COLO829 (cell line): ENCODE measurements at places on chromosomes 6 and 20.
A peak's percentile ranks its signal among the peaks of the same experiment; 100 is the strongest.

- DNase-seq = no peak
Measured at GRCh38 chr6:144217797-144218196, 67.3 kb upstream of the UTRN start.

DNA sequence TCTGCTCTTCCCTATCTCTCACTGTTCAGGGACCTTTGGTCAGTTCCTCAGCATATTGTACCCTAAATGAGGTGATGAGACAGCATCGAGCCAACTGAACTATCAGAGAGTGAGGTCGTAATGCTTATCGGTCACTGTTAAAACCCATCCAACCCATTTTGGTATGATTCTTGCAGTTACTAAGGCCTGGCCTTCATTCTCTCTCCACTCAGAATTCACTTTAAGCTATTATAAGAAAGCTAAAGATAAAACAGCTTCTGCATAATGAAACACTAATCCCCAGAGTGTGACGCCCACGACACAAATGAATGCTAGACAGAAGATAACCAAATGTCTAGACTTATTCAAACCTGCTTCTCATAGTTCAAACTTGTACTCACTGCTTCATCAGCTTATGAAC lies 175.8 kb downstream of the GMPR start:
- DNase-seq = no peak

- DNase-seq = peak; percentile 55
Measured at GRCh38 chr20:52379723-52380336, 188.3 kb upstream of the ZFP64 start.

DNA sequence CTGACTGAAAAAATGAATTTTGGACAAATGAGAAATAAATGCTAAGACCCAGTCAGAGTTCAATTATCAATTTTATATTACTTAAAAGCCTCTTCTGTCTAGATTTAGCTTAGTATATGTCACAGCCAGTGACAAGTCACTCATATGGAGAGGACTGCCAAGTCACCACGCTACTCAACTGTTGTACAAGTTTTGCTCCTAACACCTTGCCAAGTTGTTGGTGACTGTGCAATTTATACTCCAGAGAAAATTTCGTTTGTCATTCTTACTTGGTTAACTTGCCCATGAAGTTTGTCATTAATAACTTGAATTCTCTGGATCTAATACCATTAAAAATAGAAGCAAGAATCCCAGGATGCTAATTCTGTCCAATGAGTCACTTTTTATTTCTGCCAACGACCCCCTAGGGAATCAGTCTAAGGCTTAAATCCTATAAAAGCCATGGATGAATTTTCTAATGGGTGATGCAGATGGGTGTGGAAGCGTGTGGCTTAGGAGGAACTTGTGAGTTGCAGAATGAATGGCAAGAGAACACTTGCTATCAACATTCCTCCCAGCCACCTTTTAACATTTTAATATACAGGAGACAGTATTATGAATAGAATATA lies 30.4 kb upstream of the FBXO30 start:
- peak; percentile 3 for DNase-seq

- no peak for DNase-seq
Measured at GRCh38 chr20:22728146-22728745, 143.9 kb upstream of the FOXA2 start.

GRCh38 chr6:162337412-162337811 lies 390.2 kb downstream of the PRKN start:
- no peak for DNase-seq

- DNase-seq = no peak
Measured at GRCh38 chr6:167653561-167653960, 173.2 kb upstream of the AFDN start.

DNA sequence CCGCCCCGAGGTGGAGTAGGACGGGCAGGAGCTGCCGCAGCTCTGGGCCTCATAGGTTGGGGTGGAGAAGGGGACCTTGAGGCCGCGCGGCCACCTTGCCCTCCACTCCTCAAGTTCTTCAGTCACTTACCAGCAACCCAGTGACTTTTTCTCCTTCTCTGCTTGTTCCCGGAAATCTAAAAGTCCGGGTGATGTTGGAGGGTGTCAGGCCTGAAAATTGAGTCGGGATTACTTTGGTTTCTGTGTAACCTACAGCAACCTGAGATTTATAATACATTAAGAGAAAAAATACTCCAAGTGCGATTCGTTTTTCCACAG lies 338 bp downstream of the RWDD1 start:
- no peak for DNase-seq

DNA sequence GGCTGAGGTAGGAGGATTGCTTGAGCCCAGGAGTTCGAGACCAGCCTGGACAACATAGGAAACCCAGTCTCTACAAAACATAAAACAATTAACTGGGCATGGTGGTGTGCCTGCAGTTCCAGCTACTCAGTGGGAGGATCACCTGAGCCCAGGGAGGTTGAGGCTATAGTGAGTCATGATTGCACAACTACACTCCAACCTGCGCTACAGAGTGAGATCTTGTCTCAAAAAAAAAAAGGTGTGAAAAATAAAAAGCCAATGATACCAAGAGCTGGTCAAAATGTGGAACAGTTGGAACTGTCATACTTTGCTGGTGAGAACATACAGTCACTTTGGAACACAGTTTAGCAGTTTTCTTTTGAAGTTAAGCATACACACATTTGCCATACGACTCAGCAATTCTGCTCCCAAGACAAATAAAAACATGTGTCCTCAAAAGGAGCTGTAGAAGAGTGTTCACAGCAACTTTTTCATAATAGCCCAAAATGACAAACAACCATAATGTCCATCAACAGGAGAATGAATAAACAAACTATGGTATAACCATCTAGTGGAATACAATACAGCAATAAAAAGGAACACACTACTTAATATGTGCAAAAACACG lies 21.6 kb upstream of the FKBP5 start:
- DNase-seq = no peak

- no peak for DNase-seq
Measured at GRCh38 chr6:83970582-83970981, 63.0 kb upstream of the MRAP2 start.

GRCh38 chr6:76120302-76120701 lies 47.8 kb upstream of the IMPG1 start:
- no peak for DNase-seq

DNA sequence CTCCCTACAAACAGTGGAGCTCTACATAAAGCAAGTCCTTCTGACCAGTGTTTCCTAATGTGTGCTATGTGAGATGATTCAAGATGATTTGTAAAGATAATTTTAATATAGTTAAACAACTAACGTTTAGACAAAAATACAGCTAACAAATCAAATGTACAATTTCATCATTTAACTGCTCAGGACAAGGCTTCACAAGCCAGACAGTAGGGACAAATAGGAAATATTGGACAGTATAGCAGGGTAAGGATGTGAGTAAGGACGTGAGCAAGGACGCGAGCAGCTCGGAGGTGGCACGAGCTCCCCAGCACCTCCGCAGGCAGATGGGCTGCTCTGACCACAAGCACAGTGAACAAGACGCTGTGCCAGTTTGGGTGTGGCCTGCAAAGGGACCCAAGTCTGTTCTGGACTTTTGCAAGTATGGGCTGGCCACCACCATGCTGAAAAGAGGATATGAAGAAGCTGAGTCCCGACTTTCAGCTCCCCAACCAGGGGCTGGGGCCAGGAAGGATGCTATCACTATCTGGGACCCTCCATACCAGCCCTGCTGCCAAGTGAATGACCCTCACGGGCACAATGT lies 14.5 kb downstream of the DIDO1 start:
- DNase-seq = no peak

DNA sequence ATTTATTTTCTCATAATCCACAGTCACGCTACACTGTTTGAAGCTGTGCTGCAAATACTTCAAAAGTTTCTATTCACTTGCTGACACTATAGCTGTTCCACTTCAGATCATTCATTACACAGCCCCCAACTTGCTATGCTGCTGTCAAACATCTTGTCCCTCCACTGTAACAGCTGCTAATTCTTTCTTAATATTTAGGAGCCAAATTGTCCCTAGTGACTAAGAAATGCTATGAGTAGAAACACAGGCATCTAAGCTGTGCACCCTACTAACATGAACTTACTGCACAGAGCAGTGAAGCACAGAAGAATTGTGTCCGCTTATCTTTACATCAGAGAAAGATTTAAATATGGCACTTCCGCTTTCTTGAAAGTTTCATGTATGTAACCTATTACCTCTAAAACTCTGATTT lies 91.3 kb downstream of the PDE10A start:
- no peak for DNase-seq

DNA sequence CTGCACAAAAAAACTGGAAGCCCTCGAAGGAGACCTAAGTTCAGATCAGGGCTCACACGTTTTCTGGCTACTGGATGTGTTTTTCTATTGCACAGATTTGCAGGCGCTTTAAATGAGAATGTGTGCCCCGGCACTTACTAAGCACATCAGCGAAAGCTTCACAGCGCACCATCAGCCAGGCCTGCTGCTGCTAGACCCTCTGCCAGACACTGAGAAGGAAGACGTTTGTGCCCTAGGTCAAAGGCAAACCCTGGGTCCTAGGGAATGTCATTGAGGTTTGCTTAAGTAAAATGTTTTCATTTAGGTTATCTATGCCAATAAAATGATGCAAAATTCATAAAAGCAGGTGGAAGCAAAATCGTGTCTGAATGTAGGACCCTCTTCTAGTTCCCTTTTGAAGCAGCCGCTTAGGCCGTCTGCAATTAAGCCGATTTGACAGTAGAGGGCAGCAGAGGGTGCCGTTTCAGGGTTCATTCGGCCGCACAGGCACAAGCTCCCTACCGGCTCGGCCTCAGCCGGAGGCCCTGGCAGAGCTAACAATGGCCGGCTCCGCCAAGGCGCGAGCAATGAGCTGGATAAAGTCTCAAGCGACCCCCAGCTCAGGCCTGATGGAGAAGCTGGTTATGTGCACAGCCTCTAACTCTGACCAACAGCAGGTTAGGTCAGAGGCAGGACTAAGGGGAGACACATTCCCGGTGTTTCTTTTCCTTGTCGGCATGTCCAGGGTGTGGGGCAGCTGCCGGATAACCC lies 107.2 kb upstream of the FOXA2 start:
- peak; percentile 83 for DNase-seq

DNA sequence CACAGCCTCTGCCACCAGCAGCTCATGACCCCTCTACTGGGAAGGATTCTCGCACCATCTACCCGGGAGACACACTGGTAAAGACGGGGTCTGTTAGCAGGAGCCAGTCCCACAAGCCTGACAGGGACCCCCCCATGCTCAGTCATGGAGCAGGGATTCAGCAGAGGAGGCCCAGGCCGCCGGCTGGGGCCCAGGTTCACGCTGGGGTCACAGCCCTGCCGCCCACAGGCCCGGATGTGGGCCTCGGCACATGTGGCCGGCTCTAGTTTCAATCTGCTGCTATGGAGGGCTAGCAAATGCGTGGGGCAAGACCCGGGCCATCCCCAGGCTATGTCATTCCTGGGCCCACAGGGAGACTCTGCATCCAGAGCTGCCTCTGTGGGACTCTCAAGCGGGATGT lies 25.1 kb downstream of the PXDC1 start:
- DNase-seq = no peak

GRCh38 chr6:37206622-37207021 lies 36.7 kb downstream of the PIM1 start:
- DNase-seq = no peak

GRCh38 chr6:20417819-20418218 lies 16.1 kb downstream of the E2F3 start:
- no peak for DNase-seq

GRCh38 chr20:1830240-1830639 lies 65.0 kb upstream of the SIRPA start:
- no peak for DNase-seq

DNA sequence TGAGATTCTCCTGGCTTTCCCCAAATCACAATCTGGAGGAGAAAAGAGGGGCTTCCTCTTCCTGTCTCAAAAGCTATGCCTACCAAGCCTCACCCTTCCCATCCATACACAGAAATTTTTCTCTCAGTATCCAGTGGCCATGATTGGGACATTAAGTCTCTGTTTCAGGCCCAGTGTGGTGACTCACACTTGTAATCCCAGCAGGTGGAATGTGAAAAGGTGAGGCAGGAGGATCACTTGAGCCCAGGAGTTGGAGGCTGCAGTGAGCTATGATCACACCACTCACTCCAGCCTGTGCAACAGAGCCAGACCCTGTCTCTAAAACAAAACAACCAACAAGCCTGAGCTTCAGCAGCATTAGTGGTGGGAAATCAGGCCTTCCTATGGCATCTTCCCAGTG lies 210.0 kb downstream of the OGFRL1 start:
- no peak for DNase-seq
